ENCODE measurements at places on chromosomes 1 and 21.

- no peak for DNase-seq
Observed at GRCh38 chr1:179143322-179143721, 61.5 kb downstream of the TOR3A start.

DNA sequence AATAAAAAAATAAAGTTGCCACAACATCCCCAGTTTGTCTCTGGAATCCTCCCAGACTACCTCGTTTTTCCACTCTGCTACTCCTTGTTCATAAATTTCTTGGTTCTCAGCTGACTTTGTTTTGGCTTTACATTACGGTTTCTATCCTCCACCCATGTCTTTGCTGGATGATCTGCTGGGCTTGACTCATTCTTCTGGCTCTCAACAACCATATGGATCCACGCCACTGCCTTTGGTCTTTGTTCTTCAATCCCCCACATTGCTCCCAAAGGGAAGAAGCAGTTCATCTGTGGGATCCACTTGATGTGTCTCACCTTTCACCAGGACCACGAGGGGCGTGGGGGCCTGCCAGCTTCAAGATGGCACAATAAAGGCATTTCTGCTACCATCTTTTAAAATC, 67.1 kb upstream of the NBL1 start:
- DNase-seq = no peak

DNA sequence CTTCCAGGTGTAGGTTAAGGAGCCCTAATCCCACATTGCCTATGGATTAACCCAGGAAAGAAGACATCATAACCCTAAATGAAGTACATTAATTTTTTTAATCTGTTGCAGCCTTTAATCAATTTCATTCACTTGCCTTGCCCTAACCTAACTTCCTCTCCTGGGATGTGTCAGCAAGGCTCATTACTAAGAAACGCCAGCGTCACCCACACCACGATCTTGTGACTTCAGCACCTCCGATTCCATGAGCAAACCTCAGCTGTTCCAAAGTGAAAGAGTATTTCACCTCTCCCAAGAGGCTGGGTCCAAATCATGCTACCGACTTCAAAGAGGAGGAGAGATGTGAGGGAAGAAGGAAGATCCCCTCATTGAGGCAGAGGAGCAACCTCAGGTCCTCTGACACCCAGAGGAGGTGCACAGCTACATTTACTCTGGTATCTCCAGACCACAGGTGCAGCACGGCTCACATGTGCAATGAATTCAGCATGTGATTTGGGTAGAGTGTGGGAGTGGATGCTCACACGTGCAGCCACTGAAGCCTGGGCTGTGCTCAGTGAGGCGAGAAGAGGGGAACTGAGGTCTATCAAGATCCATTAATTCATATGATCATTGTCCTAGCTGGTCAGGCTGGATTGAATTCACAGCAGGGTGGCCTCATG, 134.1 kb downstream of the SLC30A10 start:
- DNase-seq = no peak

GRCh38 chr1:230884646-230885045, 16.3 kb upstream of the C1orf198 start:
- DNase-seq = no peak

DNA sequence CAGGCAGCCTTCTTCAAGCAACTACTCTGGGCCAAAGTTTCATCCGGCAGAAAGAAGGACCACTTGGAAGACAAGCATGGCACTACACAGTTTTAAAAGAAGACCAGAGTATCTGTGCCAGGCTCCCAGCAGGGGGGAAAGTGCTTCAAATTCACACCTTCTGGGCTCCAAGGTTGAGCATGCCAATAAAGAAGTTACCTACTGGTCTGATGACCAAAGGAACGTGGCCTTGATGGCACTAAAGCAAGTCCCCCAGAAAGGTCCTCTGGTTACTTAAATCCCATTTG, 73.5 kb downstream of the CD46 start:
- no peak for DNase-seq

DNA sequence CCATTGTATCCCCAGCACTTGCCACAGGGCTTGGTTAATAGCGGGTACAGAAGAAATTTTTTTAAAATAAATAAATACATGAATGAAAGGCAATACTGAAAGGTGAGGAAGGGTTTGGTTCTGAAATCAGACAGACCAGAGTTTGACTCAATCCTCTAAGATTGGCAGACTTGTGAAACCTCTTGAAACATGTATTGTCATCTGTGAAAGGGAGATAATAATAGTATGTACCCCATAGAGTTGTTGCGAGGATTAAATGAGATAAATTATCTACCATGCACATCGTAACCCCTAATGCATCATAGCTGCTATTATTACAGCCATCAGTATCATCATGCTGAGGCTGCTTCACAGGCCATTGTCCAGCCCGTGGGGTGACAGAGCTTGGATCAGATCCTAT, 41.4 kb downstream of the S1PR1 start:
- no peak for DNase-seq

GRCh38 chr1:165875171-165875570, 47.8 kb downstream of the UCK2 start:
- peak; percentile 48 for DNase-seq

DNA sequence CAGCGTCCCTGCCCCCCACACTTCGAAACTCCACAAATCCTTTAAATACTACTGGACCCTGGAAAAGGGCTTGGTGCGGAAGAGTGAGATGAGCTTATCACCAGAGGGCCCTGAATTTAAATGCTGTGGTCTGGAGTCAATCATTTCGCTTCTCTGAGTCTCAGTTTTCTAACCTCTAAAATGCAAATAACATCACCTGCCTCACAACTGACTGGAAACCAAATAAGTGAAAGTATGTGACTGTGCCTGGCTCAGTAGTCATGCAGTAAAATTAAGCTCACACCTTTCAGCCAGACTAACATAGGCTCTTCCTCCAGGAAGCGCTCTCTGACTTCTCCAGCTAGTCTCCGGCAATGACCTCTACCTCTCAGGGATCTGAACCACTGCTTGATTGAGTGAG, 4.2 kb downstream of the GJA4 start:
- no peak for DNase-seq

GRCh38 chr21:32411350-32412161, 950 bp upstream of the EVA1C start:
- peak; percentile 81 for DNase-seq

GRCh38 chr1:228267962-228268880, 60.4 kb downstream of the OBSCN start:
- no peak for DNase-seq

GRCh38 chr1:50447961-50448360, 24.7 kb upstream of the DMRTA2 start:
- DNase-seq = no peak

DNA sequence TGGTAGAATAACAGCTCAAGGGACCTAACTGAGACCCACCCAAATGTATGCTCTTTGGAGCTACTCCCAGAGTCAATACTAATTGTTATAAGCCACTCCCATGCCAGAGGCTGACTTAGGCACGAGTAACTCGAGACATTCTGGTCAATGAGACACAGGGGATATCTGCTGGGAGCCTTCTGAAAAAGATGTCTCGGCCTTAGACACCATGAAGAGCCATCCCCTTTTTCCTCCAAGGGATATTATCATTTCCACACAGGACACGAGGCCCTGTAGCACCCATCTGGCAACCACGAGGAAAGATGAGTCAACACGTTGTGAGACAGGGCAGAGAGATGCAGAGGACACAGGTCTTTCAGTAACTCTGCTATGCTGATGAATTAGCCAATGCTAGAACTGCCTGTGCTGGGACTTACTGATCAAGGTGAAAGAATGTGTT, 30.7 kb downstream of the ITPKB start:
- DNase-seq = no peak

DNA sequence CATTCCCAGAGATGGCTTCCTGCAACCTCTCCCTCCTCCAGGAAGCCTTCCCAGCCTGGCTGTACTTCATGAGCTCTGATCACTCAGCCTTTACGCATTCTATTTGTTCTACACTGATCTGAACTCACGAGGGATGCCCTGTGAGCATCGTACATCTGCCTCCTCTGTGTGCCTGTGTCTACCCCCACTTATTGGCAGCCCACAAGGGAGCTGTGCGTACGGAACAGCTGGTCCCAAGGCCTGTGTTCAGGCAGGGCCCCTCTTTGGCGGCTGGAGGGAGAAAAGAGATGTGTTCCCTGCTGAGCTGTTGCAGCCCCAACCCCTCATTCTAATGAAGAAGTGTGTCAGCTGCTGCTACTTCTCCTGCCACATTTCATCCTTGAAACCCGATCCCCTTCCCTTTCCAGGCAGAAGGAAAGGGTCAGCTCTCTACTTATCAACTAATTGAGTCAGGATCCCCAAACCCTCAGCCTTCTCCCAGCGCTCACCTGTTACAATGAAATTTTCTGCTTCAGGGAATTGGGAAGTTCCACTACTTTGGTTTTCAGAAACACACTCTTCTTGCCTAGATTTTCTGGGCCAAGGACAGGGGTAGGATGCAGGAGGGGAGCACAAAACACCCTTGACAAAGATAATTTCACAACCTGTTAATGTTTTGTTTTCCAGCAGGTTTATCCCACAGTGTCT, 3.2 kb downstream of the INKA2 start:
- DNase-seq = no peak

DNA sequence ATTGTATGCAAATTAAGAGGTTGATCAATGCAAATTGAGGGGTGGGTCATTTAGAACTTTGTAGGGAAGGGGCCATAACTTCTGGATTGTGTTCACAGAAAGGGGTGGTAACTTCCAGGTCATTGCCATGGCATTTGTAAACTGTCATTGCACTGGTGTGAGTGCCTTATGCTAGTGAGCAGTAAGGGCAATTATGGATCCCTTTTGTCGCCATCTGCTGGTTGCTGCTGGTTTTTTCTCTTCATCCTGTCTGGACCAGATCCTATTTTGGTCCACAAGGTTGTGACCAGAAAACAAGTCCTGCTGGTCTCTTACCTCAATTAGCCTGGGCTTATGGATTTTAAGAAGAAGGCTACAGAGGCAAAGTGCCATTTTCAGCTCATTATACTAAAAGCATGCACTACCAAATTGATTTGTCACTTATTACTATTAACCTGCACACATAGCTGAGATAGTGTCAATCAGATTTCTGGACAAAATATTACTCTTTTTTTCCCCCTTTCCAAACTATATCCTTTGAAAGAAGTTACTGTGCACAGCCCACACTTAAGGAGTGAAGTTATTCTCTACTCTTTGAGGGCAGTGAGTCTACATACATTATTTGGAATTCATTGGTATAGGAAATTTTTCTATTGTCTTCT, 196.2 kb downstream of the ZC3H11B start:
- DNase-seq = peak; percentile 65
